ENCODE measurements at places on chromosomes 3 and 15. TPM values are rescaled to one million over a fixed set of nuclear protein-coding genes. Genes with fewer than 3 reads are reported as not detected.

DNA sequence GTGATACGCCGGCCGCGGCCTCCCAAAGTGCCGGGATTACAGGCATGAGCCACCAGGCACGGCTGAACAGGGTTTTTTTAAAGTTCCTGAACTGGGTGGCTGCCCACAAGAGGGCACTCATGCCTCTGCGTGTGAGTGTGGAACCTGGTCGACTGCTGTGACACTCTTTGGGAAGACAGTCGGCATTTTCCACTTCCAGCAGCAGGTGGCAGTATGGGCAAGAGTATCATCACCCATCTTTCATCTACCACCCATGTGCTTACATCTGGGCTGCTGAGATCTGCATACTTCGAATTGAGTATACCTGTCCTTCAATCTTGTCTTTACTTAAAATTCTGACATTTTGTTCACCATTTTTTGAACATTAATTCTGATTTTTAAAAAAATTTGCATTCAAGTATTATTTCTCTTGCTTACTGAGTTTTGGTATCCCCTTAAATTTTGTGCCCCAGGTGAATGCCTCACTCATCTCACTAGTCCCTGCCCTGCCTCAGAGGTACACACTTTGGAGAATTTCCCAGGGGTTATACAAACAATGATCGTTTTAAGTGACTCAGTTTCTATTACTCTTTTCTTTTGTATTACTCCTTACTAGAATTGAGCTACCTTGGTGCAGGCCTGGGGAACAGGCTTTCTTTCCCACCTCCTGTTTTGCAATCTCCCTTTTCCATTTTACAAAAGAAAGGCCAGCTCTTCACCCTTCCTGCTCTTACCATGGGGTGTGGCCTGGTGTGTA is 11.8 kb downstream of the CLEC3B start:
- DNase-seq, result peak; percentile 92

DNA sequence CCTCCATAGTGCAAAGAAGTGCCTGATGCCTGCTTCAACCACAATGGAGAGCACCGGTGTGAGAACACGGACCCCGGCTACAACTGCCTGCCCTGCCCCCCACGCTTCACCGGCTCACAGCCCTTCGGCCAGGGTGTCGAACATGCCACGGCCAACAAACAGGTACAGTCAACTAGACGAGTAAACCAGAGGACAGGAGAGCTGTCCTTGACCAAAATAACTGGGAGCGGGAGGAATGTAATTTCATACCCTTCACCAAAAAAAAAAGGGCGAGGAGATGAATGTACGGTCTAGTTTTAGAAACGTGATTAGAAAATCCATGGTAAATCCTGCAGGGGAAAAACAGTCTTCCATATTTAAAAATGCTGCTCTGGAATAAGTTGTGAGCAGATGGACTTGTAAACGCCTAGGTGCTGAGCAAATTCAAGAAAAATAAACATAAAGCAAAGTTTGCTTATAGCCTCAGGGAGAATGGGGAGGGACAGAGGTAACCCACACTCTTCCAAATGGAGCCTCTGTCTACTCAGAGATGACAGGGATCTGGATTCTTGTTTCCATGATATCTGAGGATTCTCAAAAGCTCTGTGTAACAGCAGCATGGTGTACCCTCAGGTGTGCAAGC is 8.4 kb downstream of the THBS1 start:
- DNase-seq, result no peak

- DNase-seq, result no peak
Observed at GRCh38 chr15:38844736-38845135, 280.1 kb upstream of the RASGRP1 start.

- no peak for DNase-seq
Observed at GRCh38 chr3:111648991-111649579, 53.9 kb upstream of the ZBED2 start.

GRCh38 chr3:32018757-32019564 is 37.4 kb downstream of the ZNF860 start:
- DNase-seq, result no peak

- DNase-seq, result no peak
Observed at GRCh38 chr3:74057169-74057568, 432.4 kb upstream of the PDZRN3 start.

DNA sequence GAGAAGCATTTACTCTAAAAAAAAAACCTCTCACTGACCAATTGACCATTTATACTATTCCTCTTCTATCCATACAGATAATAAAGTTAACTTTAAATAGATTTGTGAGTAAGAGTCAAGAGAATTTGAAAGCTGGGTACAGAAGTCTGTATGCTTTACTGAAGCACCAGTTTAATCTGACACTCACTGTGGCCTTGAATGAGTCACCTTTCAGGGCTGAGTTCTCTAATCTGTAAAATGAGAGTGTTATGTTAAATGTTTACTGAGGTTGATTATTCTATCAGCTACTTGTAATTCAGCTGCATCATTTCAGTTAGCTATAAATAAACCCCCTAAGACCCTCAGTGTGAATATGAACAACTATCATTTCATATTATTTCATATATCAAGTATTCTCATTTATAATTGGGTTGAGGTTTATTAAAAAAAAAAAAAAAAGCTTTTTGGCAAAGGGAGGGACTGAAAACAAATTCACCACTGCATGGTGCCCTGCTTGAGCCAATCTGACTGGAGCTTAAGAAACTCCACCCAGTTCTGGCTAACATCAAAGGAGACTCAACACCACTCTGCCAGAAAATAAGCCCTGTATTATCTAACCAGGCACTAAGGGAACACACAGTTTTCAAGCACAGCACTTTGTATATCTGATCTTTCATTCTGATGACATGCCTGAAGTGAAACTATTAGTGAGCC is 2.8 kb downstream of the MAP4 start:
- DNase-seq, result no peak

DNA sequence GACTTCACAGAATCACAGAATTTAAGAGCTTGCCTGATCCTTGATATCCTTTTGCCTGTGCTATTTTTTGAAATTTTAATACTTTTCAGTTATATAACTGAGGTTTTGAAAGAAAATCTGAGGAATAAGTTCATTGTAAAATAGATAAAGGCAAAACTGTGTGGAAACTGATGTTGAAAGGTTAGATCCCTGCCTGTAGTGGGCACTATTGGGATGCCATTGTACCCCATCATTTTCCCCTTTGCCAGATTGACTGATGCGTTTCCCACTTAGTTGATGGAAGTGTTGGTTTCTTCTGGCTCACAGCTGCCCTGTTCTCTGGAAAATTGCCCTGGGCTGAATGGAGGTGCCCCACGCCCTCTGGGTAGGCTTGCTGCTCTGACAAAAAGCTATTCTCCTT is 387.9 kb downstream of the RBMS3 start:
- DNase-seq, result no peak

DNA sequence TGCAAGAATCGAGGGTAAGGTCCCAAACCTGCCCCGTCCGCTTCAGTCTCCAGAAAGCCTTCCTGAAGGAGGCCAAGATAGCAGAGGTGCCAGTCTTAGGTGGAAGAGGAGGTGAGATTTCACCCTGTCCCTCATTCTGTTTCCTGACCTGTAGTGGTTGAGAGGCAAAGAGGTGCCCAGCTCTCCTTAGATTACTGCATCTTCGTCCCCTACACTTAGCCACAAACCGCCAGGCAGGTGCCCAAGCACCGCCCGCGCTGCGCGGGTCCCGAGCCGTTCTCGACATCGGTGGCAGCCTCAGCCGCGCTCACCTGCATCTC is 23.8 kb upstream of the POLG start:
- DNase-seq, result no peak

DNA sequence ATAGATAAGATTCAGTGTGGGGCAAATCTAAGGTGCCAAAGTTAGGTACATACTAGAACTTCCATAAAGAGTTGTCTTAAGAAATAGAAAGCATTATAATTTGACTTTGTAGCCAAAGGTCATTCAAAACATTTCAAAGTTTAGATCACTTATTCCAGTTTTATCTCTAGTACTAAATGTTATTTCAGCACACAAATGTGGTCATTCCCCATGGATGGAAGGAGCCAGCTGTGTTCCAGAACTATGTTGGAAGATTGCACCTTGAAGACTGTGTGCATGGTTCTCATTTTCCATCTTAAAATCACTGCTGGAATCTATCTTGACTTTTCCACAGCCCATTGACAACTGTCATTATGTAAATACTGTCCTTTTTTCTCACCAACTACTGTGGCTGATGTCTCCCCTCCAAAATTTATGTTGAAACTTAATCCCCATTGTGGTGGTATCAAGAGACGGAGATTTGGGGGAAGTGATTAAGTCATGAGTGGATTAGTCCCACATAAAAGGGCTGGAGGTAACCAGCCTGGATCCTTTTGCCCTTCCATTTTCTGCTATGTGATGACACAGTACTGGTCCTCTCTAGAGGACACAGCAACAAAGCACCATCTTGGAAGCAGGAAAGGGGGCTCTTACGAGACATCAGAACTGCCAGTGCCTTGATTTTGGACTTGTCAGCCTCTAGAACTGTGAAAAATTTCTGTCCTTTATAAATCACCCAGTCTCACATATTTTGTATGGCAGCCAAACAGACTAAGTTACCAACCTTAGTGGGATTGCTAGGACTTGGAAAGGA is 24.0 kb downstream of the TGFBR2 start:
- no peak for DNase-seq

- no peak for DNase-seq
Observed at GRCh38 chr3:16604433-16604832, 790 bp downstream of the DAZL start.

GRCh38 chr3:158508481-158508880 is 62.5 kb upstream of the MLF1 start:
- no peak for DNase-seq

DNA sequence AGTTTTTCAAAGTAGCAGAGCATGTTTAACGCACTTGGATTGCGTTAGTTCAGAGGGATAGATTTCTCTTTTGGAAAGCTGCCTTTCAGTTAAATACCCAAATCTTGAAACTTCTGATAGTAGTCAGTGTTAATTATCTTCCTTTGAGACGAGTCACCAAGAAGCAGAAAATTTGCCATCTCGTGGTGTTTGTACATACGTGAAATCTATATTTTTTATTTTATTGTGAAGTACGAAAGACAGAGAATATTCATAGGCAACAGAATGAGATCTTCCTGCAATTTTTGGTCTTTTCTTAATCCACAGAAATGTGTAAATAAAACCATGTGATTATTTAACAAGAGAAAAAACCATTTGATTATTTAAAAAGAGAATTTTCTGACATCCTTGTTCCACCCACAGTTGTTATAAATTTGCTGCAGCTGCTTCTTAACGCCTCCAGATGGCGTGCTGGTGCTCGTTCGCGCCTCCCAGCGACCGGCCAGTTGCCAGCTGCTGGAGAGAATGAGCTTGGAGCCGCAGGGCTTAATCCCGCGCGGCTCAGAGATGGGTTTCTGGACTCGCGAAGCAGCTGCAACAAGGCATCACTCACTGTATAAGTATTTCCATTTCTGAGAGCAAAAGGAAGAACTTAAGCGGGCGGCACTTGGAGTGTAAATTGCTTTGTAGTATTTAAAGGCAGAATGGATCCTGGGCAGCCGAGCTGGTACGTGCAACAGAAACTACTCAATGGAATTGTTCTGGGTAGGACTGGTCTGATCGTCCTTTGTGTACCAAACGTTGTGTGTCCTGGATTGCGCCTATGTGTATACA is 10.5 kb upstream of the SLITRK3 start:
- DNase-seq, result peak; percentile 69

GRCh38 chr3:71662056-71662455 is 63.1 kb downstream of the EIF4E3 start:
- DNase-seq, result no peak

DNA sequence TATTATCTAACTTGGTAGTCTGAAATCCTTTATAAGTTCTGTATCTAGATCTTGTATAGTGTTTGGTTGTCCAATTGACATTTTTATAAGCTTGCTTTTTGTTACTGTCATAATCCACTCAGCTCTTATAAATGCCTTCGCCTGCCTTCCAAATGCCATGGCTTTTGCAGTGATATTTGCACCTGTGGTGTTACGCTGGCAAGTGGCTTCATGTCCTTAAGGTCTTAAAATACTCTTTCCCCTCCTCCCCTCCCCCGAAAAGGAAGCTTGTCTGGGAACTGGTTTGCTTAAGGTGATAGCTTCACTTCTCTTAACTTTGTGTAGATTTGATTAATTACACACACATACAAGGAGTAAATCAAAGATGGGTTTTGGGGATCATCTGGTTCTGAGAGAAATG is 62.0 kb downstream of the ABHD2 start:
- no peak for DNase-seq

GRCh38 chr15:31236184-31237042 is 90.2 kb upstream of the KLF13 start:
- DNase-seq, result no peak

GRCh38 chr15:48928877-48929538 is 34.7 kb downstream of the SHC4 start:
- no peak for DNase-seq

- no peak for DNase-seq
Observed at GRCh38 chr15:44029003-44029402, 166.1 kb downstream of the FRMD5 start.

The POLQ gene
- 2.1 TPM for total RNA-seq

The CFAP91 gene
- 0.23 TPM for total RNA-seq

The AADACL2 gene
- not detected for total RNA-seq

The UROC1 gene
- total RNA-seq, result not detected

The VWA5B2 gene
- 1.1 TPM for total RNA-seq

The BCL2A1 gene
- total RNA-seq, result 2.1 TPM

The FGD5 gene
- total RNA-seq, result 294 TPM

The IMPG2 gene
- total RNA-seq, result 0.74 TPM

The CLDN18 gene
- not detected for total RNA-seq

Measured in endothelial cell (in vitro differentiated cells).